Activated CD4-positive, alpha-beta T cell treated with anti-CD3 and anti-CD28 coated beads, Interleukin-2, amount 50 U/mL, for 24 hours (primary cell): ENCODE measurements at places on chromosomes 13 and 19.

DNA sequence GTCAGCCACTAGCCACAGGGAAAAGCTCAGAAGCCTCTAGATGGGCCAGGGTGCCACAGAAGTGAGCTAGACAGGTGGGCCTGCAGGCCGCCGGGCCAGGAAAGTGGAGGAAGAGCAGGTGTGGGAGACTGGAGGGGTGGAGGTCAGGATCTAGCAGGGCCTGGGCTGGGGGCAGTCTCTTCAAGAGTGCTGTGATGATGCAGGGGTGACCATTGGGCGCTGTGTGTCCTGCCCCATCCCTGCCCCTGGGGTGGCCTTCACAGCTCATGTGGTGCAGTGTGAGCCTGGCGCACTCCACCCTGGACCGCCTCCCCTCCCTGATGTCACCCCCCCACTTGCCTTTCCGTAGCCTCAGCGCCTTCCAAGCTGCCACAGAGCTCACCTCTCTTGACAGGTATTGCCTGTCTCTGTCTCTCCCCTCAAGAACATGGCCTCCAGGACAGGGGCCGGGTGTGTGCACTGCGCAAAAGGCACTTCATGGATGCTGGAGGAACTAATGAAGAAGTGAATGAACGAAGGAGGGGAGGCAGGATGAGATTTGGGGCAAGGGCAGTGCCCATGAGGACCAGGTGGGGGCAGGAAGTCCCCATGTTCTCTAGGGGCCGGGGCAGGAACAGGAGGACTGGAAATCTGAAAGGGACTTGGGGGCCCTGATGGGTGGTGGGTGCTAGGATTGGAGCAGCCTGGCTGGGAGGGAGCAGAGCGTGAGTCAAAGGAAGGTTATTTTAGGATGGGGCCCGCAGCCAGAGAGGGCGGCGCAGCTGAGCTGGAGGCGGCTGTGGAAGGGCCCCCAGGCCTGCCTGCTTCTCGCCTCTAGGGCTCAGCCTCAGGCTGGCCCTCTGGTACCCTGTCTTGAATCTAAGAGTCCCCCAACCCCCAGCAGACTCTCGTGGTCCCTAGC, 6.6 kb downstream of the SSBP4 start:
- no peak for DNase-seq

GRCh38 chr19:16940626-16941025, 51.8 kb downstream of the F2RL3 start:
- DNase-seq: no peak

DNA sequence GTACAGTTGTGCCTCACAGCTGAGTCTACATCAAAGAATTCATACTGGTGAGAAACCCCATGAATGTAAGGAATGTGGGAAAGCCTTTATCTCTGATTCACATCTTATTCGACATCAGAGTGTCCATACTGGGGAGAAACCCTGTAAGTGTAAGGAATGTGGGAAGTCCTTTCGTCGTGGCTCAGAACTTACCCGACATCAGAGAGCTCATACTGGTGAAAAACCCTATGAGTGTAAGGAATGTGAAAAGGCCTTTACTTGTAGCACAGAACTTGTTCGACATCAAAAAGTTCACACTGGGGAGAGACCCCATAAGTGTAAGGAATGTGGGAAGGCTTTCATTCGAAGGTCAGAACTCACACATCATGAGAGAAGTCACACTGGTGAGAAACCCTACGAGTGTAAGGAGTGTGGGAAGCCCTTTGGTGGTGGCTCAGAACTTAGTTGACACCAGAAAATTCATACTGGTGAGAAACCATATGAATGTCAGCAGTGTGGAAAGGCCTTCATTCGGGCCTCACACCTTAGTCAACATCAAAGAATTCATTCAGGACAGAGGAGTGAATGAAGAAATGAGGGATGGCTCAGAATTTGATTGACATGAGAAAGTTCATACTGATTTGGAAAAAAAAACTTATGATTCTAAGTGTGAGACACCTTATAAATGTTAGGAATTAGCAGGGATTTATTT, 80.9 kb upstream of the ZNF420 start:
- no peak for DNase-seq

- no peak for DNase-seq
Observed at GRCh38 chr13:95833719-95834118, 156.8 kb downstream of the DNAJC3 start.

- DNase-seq: peak; percentile 60
Observed at GRCh38 chr13:60396783-60397703, at the start of gene TDRD3. Gene TDRD3 (plus strand): TSS chr13:60397220. CDS start chr13:60397365, 145 bp downstream.

- DNase-seq: peak; percentile 67
Observed at GRCh38 chr19:2084993-2085720, 11.0 kb downstream of the MOB3A start.

- DNase-seq: no peak
Observed at GRCh38 chr13:67283637-67284036, 53.5 kb upstream of the PCDH9 start.

DNA sequence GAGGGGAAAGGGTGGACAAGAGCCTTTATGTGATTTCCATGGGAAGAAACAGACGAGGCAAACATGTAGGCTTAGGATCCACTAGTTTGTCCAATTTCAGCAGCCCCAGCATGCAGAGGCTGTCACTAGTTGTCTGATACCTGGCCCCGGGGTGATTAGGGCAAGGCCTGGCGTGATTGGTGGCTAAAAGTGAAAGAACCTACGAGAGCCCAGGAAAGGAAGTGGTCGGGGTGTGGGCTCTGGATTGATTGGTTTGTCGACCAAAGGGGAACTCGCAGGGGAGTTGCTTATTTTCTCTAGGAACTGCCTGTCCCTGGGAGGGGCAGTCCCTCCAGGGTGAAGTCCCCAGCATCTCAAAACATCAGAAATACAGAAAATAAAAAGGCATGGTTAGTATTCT, 64.2 kb upstream of the UQCRFS1 start:
- peak; percentile 28 for DNase-seq

GRCh38 chr13:45320876-45321629, 19.9 kb downstream of the TPT1 start:
- DNase-seq: no peak

- no peak for DNase-seq
Observed at GRCh38 chr13:76851961-76852360, 34.2 kb downstream of the KCTD12 start.

DNA sequence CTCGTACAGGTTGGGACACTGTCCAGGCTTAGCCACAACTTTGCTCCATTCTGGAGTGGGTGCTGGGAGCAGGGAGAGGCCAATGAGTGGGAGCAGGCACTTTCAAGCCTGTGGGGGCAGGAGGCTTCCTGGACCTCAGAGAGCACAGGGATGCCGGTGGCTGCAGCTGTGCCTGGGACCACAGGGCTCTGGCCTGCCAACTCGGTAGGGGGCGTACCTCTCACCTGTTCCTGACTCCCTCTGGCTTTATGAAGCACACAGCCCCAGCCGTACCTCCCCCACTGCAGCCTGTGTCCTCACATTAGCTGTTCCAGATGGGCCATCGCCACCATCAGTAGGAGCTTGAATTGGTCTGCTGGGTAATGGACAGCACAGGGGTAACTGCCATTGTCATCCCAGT, 278.7 kb upstream of the KLHL1 start:
- no peak for DNase-seq

DNA sequence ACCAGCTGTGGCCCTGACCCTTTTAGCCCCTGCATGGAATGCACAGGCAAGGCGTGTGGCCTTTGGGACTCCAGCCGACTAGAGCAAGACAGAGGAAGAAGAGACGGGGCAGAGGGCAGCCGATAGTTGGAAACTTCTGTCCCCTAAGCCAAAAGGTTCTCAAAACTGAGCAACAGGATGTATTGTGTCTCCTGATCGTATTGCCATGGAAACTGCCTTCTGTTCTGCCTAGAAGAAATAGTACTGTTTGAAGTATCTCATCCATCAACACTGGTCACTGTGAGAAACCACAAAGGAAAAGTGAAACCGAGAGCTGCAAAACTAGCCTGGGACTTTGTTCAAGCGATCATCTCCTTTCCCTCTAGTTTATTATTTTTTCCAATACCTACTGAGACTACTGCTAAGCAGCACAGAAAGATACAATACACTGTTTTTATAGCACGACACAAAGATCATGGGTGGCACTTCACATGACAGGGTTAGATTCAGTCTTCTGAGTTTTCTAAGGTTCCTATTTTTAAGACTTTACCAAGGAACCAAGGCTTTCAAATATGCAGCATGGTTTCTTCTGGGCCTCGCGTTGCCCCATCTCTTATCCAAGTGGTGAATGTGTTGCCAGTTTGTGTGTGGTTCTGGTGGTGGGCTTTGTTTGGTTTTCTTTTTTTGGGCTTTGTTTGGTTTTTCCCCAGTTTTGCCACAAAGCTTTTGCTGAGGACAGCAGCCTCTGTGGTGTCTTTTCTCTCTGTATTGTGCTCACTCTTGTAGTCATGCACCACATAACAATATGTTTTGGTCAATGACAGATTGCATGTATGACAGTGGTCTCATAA, 49.3 kb upstream of the GPR183 start:
- DNase-seq: no peak

DNA sequence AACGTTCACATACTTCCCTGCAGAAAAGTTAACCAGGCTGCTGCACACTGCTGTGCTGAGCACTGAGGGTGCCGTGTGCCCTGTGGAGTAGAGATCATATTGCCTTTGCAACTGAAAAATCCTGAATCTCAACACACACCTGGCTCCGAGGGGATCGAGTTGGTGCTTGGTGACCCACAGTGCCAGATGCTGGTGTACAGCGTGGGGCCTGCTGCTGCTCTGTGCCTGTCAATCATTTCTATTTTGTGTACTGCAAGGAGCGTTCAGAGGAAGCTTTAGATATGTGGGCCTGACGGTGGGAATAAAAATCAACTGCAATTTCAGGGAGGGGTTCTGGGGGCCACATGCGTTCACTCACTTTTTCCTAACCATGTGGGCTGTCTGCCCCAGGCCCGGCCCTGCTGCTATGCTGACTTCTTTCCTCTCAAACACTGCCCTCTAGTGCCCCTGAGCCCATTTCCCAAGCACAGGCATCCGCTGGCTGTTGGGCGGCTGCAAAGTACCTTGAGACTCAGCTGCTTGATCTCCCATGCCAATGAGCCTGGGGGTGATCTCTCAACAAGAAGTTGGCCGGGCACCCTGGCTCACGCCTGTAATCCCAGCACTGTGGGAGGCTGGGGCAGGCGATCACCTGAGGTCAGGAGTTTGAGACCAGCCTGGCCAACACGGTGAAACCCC, 9.7 kb upstream of the LENG8 start:
- no peak for DNase-seq

- no peak for DNase-seq
Observed at GRCh38 chr19:13881692-13882418, 4.9 kb downstream of the NANOS3 start.

DNA sequence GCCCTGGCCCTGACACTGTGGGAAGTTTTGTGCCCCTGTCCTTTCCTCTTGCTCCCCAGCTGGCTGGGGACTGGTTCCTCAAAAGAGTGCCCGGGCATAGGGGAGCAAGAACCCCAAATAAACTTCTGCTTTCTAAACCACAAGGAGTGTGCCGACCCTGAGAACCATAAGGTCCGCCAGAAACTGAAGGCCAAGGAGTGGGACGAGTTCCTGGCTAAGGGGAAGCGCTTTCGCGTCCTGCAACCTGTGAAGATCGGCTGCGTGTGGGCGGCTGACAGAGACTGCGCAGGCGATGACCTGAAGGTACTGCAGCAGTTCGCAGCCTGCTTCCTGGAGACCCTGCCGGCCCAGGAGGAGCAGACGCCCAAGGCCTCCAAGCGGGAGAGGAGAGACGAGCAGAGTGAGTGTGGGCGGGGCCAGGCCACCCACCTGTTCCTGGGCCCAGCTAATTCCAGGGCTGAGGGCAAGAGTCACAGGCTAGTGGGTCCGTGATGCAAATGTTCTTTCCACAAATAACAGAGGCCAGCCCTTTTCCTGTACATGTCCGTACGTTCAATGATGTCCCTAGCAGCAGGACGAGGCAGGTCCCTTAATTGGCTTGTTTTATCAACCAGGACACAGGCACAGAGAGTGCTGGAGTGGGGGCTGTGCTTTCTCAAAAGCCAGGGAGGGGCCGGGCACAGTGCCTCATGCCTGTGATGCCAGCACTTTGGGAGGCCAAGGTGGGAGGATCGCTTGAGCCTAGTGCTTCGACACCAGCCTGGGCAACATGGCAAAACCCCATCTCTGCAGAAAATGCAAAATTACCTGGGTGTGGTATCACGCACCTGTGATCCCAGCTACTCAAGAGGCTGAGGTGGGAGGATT, 25.6 kb downstream of the UBXN6 start:
- no peak for DNase-seq

- DNase-seq: no peak
Observed at GRCh38 chr13:40439928-40440327, 226.5 kb downstream of the FOXO1 start.

DNA sequence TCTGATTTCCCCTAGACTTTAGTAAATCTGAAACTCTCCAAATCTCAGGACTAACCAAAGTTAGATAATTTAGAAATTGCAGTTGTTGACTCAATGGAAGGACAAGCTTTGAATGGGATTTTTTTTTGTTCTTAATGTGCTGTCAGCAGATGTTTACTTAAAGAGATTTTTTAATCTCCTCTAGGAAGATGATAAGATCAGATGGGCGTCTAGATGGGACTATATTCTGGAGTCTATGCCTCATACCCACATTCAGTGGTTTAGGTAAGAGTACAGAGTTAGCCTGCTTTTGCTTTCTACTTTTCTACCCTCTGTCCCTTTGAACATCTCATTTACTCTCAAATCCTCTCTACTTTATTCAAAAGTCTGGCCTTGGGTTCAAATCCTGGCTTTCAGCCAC, 39.3 kb downstream of the TM9SF2 start:
- no peak for DNase-seq

- no peak for DNase-seq
Observed at GRCh38 chr13:100520936-100521850, 67.4 kb downstream of the GGACT start.

DNA sequence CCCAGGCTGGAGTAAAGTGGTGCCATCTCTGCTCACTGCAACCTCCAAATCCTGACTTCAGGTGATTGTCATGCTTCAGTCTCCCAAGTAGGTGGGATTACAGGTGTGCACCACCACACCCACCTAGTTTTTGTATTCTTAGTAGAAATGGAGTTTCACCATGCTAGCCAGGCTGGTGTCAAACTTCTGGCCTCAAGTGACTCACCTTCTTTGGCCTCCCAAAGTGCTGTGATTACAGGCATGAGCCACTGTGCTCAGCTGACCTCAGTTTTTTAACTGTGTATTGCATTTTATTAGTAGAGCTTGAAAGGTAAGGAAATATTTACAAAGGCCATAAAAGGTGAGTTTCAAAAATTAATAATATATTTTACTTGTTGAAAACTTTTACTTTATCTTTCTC, 2.3 kb downstream of the ZNF726 start:
- no peak for DNase-seq

GRCh38 chr13:34294483-34295129, 476.7 kb downstream of the RFC3 start:
- DNase-seq: no peak

GRCh38 chr19:32688311-32688710, 3.3 kb upstream of the NUDT19 start:
- DNase-seq: no peak

DNA sequence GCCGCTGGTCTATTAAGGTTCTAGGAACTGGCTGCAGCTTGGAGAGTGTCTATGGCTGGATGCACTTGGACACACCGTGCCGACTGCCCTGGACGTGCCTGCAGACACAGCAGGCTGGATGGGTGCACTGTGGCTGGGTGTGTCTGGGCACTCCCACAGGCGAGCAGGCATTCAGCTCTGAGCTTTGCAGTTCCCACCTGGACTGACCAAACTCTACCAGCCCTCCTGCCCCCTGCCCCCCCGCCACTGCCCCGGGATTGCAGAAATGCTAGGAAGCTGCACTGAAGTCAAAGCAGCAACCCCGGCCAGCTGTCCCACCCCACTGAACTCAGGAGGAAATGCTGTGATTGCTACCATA, 7.0 kb upstream of the LRP3 start:
- no peak for DNase-seq
